ENCODE measurements at places on chromosomes 1 and 21. TPM values are rescaled to one million over a fixed set of nuclear protein-coding genes. Genes with fewer than 3 reads are reported as not detected.

SDC3 gene
- 26.2 TPM for total RNA-seq

RXFP4 gene
- total RNA-seq: not detected

NFASC gene
- 1.6 TPM for total RNA-seq

PTPN14 gene
- 57.4 TPM for total RNA-seq

SAMSN1 gene
- 15.4 TPM for total RNA-seq

RHD gene
- not detected for total RNA-seq

MNDA gene
- total RNA-seq: 4.6 TPM

NSUN4 gene
- total RNA-seq: 17.1 TPM

CFHR4 gene
- total RNA-seq: not detected

NMNAT2 gene
- 0.29 TPM for total RNA-seq

PRR9 gene
- not detected for total RNA-seq

LSM10 gene
- total RNA-seq: 49.5 TPM

C1orf105 gene
- total RNA-seq: not detected
